ENCODE measurements at places on chromosomes 4 and X.

- no peak for DNase-seq
Measured at GRCh38 chrX:252244-252956, 28.8 kb upstream of the PLCXD1 start.

- DNase-seq = no peak
Measured at GRCh38 chr4:140019619-140020347, 134.2 kb downstream of the MAML3 start.

DNA sequence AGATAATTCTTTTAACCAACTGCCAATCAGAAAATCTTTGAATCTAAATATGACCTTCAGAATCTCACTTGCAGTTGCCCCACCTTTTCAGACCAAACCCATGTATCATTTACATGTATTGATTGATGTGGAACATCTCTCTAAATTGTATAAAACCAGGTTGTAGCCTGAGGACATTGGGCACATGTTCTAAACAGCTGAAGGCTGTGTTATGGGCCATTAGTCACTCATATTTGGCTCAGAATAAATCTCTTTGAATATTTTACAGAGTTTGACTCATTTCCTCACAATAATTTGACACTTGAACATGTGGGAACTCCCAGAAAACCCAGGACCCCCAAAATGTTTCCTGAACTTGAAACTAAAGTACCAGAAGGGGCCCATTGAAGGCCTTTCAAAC is 58.7 kb downstream of the UGT2B10 start:
- DNase-seq = no peak

GRCh38 chrX:64204701-64205440 is 637 bp downstream of the AMER1 start:
- peak; percentile 46 for DNase-seq

GRCh38 chrX:19133231-19133630 is 11.0 kb upstream of the ADGRG2 start:
- DNase-seq = no peak

DNA sequence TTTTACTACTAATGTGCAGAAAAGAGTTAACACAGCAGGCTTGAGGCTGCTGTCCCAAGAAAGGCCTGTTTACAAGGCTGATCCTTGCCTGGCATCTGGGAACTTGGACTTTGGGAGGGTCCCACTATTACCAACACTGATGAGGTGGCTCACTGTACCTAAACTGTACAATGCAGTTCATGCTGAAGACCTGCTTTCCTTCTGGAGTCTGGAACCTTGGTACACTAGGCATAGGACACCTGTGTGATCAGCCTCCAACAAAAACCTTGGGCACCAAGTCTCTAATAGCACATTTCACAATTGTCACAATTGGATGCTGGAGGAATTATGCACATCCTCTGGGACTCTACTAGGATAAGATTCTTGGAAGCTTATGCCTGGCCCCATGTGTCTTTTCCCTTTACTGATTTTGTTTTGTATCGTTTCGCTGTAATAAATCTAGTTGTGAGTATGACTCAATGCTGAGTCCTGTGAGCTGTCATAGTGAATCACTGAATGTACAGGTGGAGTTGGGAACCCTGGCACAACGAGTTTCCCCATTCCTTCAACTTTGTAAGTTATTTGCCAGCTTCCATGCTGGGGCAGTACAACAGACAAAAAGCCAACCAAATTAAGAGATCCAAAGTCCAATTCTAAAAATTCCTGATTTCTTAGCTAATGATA is 45.9 kb downstream of the TEC start:
- no peak for DNase-seq

GRCh38 chr4:138412847-138413246 is 170.7 kb upstream of the SLC7A11 start:
- DNase-seq = no peak

DNA sequence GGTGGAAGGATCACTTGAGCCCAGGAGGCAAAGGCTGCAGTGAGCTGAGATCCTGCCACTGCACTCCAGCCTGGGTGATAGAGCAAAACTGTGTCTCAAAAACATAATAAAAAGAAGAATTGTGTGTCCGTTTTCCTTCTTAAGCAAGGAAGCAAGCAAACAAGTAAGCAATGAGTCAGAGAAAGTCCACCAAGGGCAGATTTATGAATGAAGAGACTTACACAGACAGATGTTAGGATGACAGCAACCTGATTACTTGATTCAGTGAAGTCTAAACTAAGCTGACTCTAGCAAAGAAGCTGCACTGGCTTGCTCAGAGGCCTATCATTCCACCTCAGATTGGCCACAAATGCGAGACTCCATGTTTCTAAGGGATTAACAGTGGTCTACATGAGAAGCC is 34.1 kb upstream of the SCML1 start:
- no peak for DNase-seq

DNA sequence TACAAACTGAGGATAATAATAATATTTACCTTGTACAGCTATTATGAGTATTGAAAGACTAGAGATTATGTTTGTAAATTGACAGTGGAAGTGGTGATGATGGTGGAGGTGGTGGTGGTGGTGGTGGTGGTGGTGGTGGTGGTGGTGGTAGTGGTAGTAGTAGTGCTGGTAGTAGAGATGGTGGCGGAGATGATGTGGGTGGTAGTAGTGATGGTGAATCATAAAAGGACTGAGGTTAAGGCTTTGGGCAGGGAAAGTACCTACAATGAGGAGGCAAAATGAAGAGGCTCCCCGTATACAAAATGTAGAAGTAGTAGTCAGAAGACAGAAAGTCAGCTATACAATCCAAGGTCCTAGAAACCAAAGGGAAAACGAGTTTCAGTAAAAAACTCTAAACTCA is 214.1 kb downstream of the BCOR start:
- DNase-seq = no peak

GRCh38 chrX:107465932-107466620 is 16.6 kb downstream of the FRMPD3 start:
- DNase-seq = no peak

GRCh38 chr4:140344101-140344500 is 29.3 kb upstream of the SCOC start:
- DNase-seq = no peak

GRCh38 chr4:56104188-56104587 is 155.4 kb downstream of the CEP135 start:
- no peak for DNase-seq

DNA sequence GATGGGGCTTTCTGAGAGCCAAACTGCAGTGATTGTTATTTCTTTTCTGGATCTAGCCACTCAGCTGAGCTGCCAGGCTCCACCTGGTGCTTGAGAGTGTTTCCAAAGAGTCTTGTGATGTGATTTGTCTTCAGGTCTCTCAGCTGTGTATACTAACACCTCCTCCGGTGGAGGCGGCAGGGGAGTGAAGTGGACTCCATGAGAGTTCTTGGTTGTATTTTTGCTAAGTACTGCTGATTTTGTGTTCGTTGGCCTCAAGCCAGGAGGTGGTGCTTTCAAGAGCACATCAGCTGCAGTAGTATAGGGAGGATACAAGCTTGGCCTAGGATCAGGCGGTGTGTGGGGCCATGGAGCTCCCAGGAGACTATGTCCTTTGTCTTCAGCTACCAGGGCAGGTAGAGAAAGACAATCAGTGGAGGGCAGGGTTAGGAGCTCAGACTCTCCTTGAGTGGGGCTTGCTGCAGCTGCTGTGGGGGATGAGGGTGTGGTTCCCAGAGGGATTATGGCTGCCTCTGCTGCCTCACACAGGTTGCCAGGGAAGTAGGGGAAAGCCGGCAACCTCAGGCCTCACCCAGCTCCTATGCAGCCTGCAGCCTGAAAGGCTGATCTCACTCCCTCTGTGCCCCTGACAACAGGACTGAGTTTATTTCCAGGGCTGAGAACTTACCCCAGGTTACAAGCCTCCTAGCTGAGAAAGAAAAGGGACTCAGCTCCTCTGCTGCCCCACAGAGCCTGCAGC is 62.4 kb downstream of the NPFFR2 start:
- DNase-seq = no peak

DNA sequence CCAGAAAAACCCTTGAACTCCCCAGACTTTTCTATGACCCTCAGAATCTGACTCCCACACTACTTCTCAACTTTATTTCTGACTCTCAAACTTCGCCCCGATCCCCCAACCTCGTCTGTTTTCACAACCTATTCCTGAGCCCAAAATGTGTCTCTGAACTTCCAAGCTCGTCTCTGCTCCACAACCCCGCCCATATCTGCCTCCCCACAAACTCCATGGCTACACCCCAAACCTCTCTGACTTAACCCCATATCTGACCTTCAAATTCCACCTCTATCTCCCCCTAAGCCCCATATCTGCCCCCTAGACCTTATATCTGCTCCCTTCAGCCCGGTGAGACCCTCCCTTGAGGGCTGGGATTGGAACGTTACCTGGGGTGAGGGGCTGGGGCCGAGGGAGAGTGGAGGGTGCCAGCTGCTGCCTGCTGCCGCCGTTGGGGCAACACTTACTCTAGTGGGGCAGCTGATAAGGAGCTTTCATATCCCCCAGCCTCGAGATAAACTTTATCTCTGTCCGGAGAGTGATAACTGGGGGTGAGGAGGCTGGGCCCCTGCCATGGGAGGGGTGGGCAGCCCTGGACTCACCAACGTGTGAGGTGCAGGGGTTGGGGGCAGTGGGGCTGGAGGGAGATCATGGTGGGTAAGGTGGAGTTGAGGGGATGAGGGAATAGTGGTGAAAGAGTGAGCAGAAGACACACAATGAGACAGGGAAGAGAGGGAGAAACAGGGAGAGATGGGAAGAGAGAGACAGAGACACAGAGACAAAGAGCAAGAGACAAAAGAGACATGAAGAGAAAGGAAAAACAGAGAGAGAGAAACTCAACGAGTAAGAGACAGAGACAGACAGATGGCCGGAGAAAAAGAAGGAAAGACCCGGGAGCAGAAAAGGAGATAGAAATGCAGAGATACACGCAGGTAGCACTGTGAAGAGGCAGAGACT is 1.4 kb downstream of the GATA1 start:
- no peak for DNase-seq

- no peak for DNase-seq
Measured at GRCh38 chr4:25892796-25893195, 21.2 kb upstream of the SMIM20 start.

- no peak for DNase-seq
Measured at GRCh38 chr4:44421330-44422065, 27.1 kb downstream of the KCTD8 start.

GRCh38 chr4:140851032-140851636 is 94.9 kb upstream of the TBC1D9 start:
- no peak for DNase-seq

DNA sequence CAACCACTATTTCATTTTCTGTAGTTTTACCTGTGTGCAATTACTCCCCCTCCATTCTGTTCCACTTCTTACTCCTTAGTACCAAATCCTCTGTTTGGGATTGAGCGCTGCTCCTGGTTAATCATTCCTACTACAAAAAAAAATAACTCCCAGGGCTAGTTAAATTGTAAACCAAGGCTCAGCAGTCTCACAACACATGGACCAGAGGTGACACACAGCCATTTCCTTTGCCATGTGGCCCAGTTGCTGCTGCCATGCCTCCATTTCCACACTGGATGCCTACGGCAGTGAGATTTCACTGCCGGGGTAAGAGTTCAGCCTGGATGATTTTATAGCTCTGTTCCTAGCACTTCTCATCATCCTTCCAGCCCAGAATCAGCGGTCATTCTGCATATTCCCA is 107.2 kb downstream of the AKAP4 start:
- no peak for DNase-seq

- no peak for DNase-seq
Measured at GRCh38 chr4:76748649-76749048, 149.3 kb downstream of the SOWAHB start.

DNA sequence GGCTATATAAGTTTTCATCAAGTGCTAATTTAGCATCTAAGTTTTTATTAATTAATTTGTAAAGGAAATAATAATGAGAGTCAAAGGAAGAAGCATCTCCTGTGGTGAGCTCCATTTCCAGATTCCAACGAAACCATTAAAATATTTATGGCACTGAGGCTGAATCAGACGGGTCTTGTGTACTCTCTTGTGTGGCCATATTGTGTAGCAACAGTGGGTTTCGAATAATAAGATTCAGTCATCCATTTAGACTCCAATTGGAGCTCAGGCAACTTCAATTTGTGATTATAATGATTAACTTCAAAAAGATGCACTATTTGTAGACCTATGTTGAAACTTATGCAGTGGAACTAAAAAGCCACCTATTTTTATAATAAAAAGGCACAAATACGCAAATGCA is 82.4 kb downstream of the SNCA start:
- no peak for DNase-seq

GRCh38 chr4:56330691-56331090 is 56.6 kb downstream of the AASDH start:
- no peak for DNase-seq

DNA sequence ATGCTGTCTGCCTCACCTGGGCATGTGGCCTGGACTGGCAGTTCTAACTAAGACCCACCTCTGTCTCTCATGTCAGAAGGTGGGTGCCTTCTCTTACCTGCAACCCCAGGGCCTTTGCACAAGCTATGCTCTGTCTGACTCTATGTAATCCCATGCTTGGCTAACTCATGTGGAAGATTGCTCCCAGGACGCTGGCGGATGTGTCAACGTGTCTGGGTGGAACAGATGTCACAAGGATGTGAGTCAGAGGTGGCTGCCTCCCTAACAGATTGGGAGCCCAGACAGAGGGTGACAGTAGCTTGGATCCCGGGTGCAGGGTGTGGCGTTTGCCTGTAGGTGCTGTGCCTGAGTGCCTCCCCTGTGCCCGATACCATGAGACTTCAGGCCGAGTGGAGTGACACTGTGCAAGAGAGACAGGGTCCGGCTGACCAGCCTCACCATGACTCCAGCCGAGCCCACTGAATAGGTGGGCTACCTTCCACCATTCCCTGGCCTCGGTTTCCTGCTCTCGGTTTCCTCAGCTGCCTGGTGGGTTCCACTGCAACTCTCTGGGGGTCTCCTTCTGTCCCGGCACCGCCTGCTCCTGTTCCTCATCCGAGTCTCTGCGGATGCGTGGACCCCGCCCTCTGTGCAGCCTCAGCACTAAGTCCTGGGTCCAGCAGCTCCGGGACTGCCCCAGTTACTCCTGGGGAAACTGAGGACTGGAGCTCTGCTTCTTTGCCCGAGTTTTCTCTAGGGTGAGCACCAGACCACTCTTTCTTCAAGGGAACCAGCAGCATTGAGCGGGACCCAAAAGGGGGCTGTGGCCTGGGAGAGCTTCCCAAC is 11.0 kb downstream of the SH3BP2 start:
- DNase-seq = peak; percentile 68

DNA sequence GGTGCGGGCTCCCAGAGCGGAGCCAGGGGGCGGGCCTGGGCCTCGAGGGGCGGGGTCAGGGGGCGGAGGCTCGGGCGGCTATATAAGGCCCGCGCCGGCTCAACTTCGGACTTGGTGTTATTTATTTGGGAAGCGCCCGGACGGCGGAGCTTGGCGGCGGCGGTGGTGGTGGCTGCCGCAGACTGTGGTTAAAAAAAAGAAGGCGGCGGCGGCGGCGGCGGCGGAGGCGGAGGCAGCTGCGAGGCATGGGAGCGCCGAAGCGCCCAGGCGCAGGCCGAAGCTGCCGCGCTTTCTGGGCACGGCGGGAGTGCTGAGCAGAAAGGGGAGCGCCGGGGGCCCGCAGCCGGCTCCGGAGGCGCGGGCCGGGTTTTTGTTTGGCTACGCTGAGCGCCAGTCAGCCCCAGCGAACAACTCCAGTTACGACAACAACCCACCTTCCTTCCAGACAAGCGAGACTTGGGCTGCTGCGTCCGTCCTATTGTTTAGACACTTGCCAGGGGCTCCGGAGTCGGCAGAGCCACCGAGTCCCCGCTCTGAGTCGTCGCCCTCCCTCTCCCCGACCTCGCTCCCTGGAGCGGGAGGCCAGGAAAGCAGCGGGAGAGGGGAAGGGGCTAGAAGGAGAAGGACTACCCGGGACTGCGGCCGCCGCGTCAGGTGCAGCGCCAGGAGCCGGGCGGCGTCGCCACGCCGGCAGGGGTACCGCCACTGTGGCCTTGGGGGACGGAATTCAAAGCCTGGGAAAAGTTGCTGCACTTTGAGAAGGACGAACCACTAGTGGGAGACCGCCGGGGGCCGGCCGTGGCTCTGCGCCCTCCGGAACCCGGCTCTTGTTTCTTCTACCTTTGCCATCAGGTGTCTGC is at the start of gene SLIT2:
Gene SLIT2, plus strand, starts transcription at position 110 of the 860 bp plus-strand sequence. CDS start 1,911 bp downstream, outside the sequence.
- peak; percentile 90 for DNase-seq

All from psoas muscle (tissue), 8 donors.